ENCODE measurements at places on chromosomes 3 and 15. TPM values are rescaled to one million over a fixed set of nuclear protein-coding genes. Genes with fewer than 3 reads are reported as not detected.

Gene CLSTN2
- total RNA-seq = 10.0 TPM

Gene HERC2
- 54.0 TPM for total RNA-seq

Gene AGBL1
- 0.04 TPM for total RNA-seq

Gene DPP8
- total RNA-seq = 32.3 TPM

Gene SH2D7
- not detected for total RNA-seq

Gene UCN2
- total RNA-seq = not detected

Gene SLC12A1
- not detected for total RNA-seq

Gene ACSBG1
- not detected for total RNA-seq

Gene SLC6A1
- total RNA-seq = 0.55 TPM

DNA sequence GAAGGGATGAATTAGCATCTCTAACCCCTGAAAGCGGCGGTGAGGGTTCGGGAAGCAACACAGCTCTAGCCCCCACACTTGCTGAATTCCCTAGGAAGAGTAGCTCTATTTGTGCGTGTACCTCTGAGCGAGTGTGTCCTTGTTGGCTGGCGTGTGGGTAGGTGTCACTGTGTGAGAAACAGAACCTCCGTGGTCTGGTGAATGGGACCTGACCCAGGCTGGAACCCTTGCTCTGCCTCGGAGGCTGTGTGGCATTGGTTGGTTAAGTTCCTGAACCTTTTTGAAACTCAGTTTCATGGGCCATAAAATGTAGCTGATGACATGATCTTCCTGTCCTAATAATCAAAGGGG is 414 bp upstream of the TMEM115 start:
- DNase-seq = no peak
- no peaks in the 10 kb centered on the region for H3K27me3 ChIP-seq
- H3K27ac ChIP-seq = peak overlapping the region; percentile 55
- peaks cover 51% of the 10 kb centered on the region for H3K4me1 ChIP-seq
- H3K4me3 ChIP-seq = no peak overlapping the region
- no peaks in the 10 kb centered on the region for H3K36me3 ChIP-seq

DNA sequence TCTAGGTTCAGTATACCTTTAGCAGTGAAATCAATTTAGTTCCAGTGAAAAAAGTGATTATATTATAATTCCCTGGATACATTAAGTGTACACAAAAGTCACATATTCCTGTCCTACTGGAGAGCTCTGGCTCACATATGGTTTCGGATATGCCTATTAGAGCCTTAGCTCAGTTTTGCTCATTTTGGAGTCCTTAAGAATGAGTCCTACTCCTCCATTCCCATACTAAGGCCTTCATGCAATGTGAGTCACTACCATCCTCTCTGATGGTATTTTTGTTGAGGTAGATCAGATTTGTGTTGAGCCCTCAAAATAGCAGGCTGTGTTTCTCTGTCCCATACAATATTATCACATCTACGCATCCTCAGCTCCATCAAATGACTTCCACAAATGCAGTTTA is 294.2 kb upstream of the COL8A1 start:
- DNase-seq = no peak
- no peaks in the 10 kb centered on the region for H3K36me3 ChIP-seq
- no peaks in the 10 kb centered on the region for H3K4me1 ChIP-seq

GRCh38 chr3:79317551-79318518 is 450.0 kb downstream of the ROBO1 start:
- H3K4me1 ChIP-seq = no peaks in the 10 kb centered on the region
- H3K4me3 ChIP-seq = no peak overlapping the region
- no peak overlapping the region for H3K27ac ChIP-seq
- no peak for DNase-seq

- H3K4me3 ChIP-seq = no peak overlapping the region
- no peaks in the 10 kb centered on the region for H3K27me3 ChIP-seq
- no peak for DNase-seq
- H3K4me1 ChIP-seq = peaks cover 44% of the 10 kb centered on the region
These were observed 276.5 kb upstream of the P2RY1 start for GRCh38 chr3:152558386-152558785.

- no peaks in the 10 kb centered on the region for H3K36me3 ChIP-seq
- no peaks in the 10 kb centered on the region for H3K4me1 ChIP-seq
- DNase-seq = no peak
- no peaks in the 10 kb centered on the region for H3K27me3 ChIP-seq
These were observed 24.3 kb upstream of the GADL1 start for GRCh38 chr3:30918761-30919160.

- no peaks in the 10 kb centered on the region for H3K4me1 ChIP-seq
- H3K4me3 ChIP-seq = no peak overlapping the region
- peaks cover 99% of the 10 kb centered on the region for H3K36me3 ChIP-seq
- no peak for DNase-seq
- H3K27me3 ChIP-seq = no peaks in the 10 kb centered on the region
These were observed 45.7 kb downstream of the PGBD4 start for GRCh38 chr15:34147371-34148140.

DNA sequence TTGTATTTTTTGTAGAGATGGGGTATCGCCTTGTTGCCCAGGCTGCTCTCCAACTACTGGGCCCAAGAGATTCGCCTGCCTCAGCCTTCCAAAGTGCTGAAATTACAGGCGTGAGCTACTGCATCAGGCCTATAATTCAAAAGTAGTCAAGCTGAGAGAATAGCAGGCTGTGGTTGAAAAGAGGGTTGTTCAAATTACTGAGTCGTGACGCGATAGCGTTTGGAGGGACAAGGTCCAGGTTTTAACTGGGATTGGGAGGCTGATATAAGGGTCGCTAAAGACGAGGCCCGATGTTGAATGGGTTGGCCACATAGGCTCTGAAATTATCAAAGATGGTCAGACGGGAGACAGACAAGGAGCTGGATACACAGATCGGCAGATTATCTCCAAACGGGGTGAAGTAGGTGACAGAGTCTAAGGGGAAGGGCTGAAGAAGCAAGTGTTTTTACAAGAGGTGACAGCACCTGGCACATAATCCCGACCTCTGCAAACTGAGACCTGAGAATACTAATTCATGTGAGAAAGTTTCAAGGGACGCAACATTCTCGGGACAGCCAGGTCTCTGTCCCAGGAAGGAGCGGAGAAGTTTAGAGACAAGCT is 759 bp upstream of the ARID3B start:
- peaks cover 6% of the 10 kb centered on the region for H3K4me1 ChIP-seq
- H3K4me3 ChIP-seq = peak overlapping the region; percentile 92
- no peak for DNase-seq
- H3K27ac ChIP-seq = peak overlapping the region; percentile 58
- no peaks in the 10 kb centered on the region for H3K27me3 ChIP-seq
- H3K36me3 ChIP-seq = peaks cover 6% of the 10 kb centered on the region

GRCh38 chr15:81291916-81292522 is 31.9 kb downstream of the STARD5 start:
- H3K4me1 ChIP-seq = peaks cover 36% of the 10 kb centered on the region
- H3K27ac ChIP-seq = no peak overlapping the region
- DNase-seq = no peak
- no peak overlapping the region for H3K4me3 ChIP-seq
- peaks cover 9% of the 10 kb centered on the region for H3K36me3 ChIP-seq

- H3K27ac ChIP-seq = peak overlapping the region; percentile 88
- H3K27me3 ChIP-seq = no peaks in the 10 kb centered on the region
- peak overlapping the region; percentile 91 for H3K4me3 ChIP-seq
These were observed 861 bp upstream of the RFT1 start for GRCh38 chr3:53131096-53131495.

- no peaks in the 10 kb centered on the region for H3K27me3 ChIP-seq
- no peak overlapping the region for H3K4me3 ChIP-seq
- H3K36me3 ChIP-seq = no peaks in the 10 kb centered on the region
- no peak for DNase-seq
These were observed 417.4 kb upstream of the DPH6 start for GRCh38 chr15:35963326-35963725.

DNA sequence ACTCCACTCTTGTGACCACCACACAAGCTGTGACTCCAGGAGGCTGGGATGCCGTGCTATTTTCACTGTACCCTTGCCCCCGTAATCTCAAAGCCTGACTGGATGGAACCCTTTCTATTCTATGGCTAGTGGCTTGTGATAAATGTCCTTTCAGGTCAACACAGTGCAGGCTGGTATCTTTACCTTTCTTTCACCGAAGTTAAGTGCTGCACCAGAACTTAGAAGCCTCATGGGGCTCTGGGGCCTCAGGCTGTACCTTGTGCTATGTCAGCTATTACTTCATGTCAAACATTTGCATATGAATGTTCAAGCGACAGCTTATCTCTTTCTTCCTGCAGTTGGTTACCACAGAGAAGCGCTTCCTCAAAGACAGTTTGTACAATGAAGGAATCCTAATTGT is 66.8 kb downstream of the RPL39L start:
- no peaks in the 10 kb centered on the region for H3K4me1 ChIP-seq
- H3K36me3 ChIP-seq = peaks cover 90% of the 10 kb centered on the region
- H3K27ac ChIP-seq = no peak overlapping the region
- DNase-seq = no peak
- H3K4me3 ChIP-seq = no peak overlapping the region
- H3K27me3 ChIP-seq = no peaks in the 10 kb centered on the region

DNA sequence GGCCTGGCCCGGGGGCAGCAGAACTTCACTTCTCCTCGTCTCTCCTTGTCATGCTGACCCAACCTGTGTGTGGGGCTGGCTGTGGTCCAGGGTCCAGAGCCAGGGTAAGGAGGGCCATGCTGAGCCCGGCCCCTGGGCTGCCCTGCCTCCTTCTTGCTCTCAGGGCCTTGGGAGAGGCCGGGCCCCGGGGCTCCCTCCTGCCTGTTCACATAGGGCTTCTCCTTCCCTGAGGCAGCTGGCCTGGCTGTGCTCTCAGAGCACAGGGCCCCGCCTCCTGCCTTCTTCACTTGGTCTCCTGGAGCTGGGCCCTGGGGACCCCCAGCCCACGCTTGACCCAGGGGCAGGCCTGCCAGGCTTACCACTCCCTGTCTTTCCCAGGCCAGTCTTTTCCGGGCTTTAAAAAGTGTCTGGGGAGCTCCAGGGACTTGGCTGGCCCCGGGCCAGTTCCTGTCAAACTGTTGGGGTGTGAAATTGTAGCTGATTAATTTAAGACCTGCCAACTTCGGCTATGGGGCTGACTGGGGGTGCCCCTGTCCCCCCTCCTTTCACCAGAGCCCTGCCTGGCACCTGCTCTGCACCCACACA is 11.8 kb downstream of the PLXNA1 start:
- DNase-seq = peak; percentile 67
- no peaks in the 10 kb centered on the region for H3K27me3 ChIP-seq
- no peak overlapping the region for H3K4me3 ChIP-seq
- peaks cover 15% of the 10 kb centered on the region for H3K36me3 ChIP-seq

GRCh38 chr15:58342508-58342907 is 89.3 kb upstream of the LIPC start:
- H3K27me3 ChIP-seq = no peaks in the 10 kb centered on the region
- H3K4me1 ChIP-seq = no peaks in the 10 kb centered on the region
- H3K36me3 ChIP-seq = no peaks in the 10 kb centered on the region
- no peak for DNase-seq

GRCh38 chr3:22372292-22373062 is 621.5 kb upstream of the ZNF385D start:
- no peak overlapping the region for H3K27ac ChIP-seq
- no peaks in the 10 kb centered on the region for H3K4me1 ChIP-seq
- H3K27me3 ChIP-seq = peaks cover 52% of the 10 kb centered on the region

- no peak overlapping the region for H3K27ac ChIP-seq
- no peak for DNase-seq
- no peaks in the 10 kb centered on the region for H3K4me1 ChIP-seq
- no peak overlapping the region for H3K4me3 ChIP-seq
These were observed 46.3 kb upstream of the RORA start for GRCh38 chr15:61275451-61275850.

- H3K27me3 ChIP-seq = no peaks in the 10 kb centered on the region
- DNase-seq = no peak
- H3K4me3 ChIP-seq = no peak overlapping the region
- H3K27ac ChIP-seq = no peak overlapping the region
- peaks cover 2% of the 10 kb centered on the region for H3K4me1 ChIP-seq
These were observed 439.9 kb upstream of the TGFBR2 start for GRCh38 chr3:30166535-30166934.

GRCh38 chr3:101478980-101479379 is 34.0 kb downstream of the SENP7 start:
- no peak overlapping the region for H3K4me3 ChIP-seq
- no peak overlapping the region for H3K27ac ChIP-seq
- no peaks in the 10 kb centered on the region for H3K27me3 ChIP-seq
- peaks cover 10% of the 10 kb centered on the region for H3K36me3 ChIP-seq
- H3K4me1 ChIP-seq = peaks cover 6% of the 10 kb centered on the region

All from heart right ventricle (tissue), 16 donors.